A673 (cell line): ENCODE measurements at places on chromosomes 16 and 17. TPM values are rescaled to one million over a fixed set of nuclear protein-coding genes. Genes with fewer than 3 reads are reported as not detected.

- no peaks in the 10 kb centered on the region for H3K27me3 ChIP-seq
- H3K27ac ChIP-seq: no peak overlapping the region
- DNase-seq: no peak
- no peak overlapping the region for H3K4me3 ChIP-seq
- H3K36me3 ChIP-seq: no peaks in the 10 kb centered on the region
- H3K4me1 ChIP-seq: no peaks in the 10 kb centered on the region
Observed at GRCh38 chr17:32588982-32589381, 102.2 kb downstream of the CDK5R1 start.

DNA sequence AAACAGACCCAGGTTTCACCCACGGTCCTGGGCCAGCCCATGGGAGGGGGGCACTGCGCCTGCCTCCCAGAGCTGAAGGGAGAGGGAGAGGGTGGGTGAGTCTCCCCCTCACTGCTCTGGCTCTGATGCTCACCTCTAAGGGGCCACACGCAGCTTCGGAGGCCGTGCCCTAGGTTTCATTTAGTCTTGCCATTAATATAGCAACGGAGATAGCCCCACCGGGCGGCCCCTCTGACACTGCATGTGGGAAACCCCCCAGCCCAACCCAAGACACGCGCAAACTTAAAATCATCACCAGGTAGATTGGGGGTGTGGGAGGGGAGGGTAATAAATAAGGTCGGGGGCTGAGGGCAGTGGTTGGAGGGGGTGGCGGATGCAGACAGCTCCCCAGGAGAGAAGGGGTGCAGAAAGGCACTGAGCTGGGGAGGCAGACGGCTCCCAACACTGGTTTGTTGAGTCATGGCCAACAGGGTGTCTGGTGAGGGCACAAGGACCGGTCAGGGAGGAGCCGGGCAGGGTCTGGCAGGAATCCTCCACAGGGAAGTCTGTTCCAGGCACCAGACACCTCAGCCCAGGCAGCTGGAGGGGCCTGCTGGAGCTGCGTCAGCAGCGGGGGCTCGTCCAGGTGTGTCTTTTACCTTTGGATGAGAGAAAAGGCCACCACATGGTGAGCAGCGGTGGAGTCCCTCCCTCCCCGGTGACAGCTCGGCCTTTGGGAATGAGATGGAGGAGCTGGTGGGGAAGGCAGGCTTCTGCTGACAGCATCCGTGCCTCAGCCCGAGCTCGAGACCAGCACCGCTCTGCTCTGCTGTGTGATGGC is 32.0 kb upstream of the DOC2B start:
- no peak for DNase-seq
- H3K27ac ChIP-seq: no peak overlapping the region
- H3K36me3 ChIP-seq: no peaks in the 10 kb centered on the region
- H3K4me1 ChIP-seq: no peaks in the 10 kb centered on the region
- H3K27me3 ChIP-seq: no peaks in the 10 kb centered on the region

GRCh38 chr17:71494062-71494855 is 626.6 kb upstream of the SOX9 start:
- H3K4me3 ChIP-seq: no peak overlapping the region
- no peaks in the 10 kb centered on the region for H3K36me3 ChIP-seq
- DNase-seq: no peak

DNA sequence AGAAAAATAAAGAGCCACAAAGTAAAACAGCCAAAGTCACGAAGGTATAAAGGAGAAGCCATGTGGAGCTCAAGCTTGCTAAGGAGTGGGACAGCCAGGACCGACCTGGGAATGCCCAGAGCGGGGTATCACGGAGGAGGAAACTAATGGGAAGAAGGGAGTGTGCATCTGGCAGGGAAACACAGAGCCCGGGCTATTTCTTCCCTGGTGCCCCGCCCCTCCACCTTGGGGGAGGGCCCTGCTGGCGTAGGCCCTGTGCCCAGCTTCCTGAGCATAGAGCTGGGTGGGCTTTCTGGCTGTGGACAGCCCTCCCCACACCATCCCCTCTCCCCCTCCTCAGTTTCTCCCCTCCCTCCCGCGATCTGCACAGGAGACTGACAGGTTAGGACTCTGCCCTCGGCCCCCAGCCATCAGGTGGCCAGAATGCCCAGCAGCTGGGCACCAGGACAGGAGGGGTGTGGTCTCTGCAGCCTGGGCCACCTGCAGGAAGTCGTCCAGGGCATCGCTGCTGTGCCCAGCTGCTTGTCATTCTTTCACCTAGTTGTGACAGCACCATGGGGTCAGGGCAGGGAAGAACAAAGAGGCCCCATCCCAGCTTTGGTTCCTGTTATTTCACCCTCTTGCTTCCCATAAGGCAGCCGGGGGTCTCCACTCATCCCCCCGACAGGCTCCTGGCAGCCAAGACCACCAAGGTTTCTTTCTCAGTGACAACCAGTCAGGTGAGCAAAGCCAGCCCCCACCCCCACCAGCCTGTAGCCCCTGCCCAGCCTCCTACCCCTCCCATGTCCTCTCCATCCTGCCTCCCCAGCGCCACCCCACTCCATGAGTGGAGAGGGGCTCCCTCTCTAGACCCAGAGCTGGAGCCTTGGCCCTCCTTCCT is 7.1 kb upstream of the DCAF7 start:
- no peak overlapping the region for H3K4me3 ChIP-seq
- H3K27ac ChIP-seq: no peak overlapping the region
- peaks cover 3% of the 10 kb centered on the region for H3K4me1 ChIP-seq
- no peak for DNase-seq
- H3K36me3 ChIP-seq: no peaks in the 10 kb centered on the region

HAS3 gene
- 0.49 and 0.72 TPM in 2 replicates for total RNA-seq

NPIPA3 gene
- total RNA-seq: 6.7 and 8.2 TPM in 2 replicates

HS3ST2 gene
- total RNA-seq: 0.24 TPM in 1 of 2 replicates, not detected in the other
